Activated CD8-positive, alpha-beta memory T cell treated with anti-CD3 and anti-CD28 coated beads, Interleukin-2, amount 50 U/mL, for 48 hours (primary cell): ENCODE measurements at places on chromosomes 16 and 17.
A peak's percentile ranks its signal among the peaks of the same experiment; 100 is the strongest.

- DNase-seq, result no peak
Measured at GRCh38 chr16:26051063-26051462, 359.3 kb downstream of the HS3ST4 start.

- no peak for DNase-seq
Measured at GRCh38 chr16:88773812-88774291, 11.2 kb downstream of the PIEZO1 start.

DNA sequence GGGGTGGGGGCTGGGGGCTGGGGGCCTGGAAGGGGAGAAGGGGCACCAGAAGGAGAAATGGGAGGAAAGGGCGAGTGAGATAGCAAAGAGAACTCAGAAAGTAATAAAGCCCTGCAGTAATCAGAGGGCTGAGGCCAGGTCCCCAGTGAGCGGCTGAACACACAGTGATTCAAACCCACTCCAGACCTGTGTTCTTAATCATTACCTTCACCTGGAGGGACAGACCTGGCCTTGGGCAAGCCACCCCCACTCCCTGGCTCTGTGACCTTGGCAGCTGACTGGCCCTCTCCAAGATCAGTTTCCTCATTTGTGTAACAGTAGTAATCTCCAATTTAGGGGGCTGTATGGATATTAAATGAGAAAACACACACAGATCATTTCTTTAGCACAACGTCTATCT is 150.4 kb downstream of the WWOX start:
- no peak for DNase-seq

- no peak for DNase-seq
Measured at GRCh38 chr16:6835941-6836340, 496.7 kb upstream of the RBFOX1 start.

DNA sequence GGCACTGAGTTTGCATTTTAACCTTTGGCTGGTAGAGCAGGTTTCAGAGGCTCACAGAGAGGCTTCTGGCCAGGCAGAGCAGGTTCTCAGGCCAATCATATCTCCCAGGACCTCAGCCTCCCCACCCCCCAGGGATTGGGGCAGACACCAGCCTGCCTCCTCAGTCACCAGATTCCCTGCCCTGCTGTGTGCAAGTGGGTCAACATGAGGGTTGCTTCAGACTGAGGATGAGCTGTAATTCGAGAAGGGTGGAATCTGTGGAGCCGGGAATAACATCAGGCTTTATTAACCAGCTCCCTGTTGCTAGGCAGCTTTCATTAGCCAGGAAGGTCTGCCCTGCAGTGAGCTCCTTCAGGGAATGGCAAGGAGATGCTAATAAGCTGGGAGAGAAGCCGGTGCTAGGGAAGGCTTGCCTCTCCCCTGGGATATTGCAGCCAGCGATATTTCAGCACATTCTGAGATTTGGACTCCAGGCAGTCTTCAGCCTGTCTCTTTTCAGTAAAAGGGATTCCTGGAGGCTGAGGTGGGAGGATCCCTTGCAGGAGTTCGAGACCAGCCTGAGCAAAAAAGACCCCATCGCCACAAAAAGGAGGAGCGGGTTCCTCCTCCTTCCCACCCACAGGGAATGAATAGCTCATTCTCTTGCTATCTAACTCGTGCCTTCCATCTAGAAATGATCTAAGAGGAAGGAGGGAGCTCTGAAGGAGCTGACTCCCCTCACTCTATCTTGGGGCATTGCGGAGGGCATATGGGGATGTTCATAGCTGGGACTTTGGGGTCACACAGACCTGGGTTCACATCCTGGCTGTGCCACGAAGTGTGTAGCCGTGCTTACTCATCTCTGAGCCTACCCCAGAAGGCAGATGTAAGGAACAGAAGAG is 10.7 kb downstream of the SGSM2 start:
- no peak for DNase-seq

GRCh38 chr16:8963010-8963820 is 491 bp downstream of the USP7 start:
- DNase-seq, result no peak

GRCh38 chr16:84369938-84370627 is 1.7 kb downstream of the ATP2C2 start:
- no peak for DNase-seq

GRCh38 chr17:75707079-75707571 is 14.1 kb upstream of the ITGB4 start:
- DNase-seq, result no peak

GRCh38 chr17:72602517-72603419 is 481.9 kb downstream of the SOX9 start:
- no peak for DNase-seq

DNA sequence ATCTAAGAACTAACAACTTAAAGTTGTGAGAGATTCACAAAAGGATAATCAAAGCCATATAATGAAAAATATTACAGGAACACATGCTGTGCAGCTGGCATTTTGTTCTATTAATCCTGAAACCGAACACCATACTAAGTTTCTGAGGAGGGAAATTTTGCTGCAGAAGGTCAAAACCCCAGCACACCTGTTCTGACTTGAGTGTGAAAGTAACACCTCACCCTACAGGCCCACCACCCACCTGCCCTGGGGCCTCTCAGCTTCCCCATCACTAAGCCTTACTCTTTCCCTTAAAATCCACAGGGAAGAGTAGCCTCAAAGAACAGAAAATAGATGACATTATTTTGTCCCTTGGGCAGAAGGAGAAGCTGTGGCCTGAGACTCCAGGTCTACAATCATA is 44.8 kb downstream of the STAT5A start:
- no peak for DNase-seq

DNA sequence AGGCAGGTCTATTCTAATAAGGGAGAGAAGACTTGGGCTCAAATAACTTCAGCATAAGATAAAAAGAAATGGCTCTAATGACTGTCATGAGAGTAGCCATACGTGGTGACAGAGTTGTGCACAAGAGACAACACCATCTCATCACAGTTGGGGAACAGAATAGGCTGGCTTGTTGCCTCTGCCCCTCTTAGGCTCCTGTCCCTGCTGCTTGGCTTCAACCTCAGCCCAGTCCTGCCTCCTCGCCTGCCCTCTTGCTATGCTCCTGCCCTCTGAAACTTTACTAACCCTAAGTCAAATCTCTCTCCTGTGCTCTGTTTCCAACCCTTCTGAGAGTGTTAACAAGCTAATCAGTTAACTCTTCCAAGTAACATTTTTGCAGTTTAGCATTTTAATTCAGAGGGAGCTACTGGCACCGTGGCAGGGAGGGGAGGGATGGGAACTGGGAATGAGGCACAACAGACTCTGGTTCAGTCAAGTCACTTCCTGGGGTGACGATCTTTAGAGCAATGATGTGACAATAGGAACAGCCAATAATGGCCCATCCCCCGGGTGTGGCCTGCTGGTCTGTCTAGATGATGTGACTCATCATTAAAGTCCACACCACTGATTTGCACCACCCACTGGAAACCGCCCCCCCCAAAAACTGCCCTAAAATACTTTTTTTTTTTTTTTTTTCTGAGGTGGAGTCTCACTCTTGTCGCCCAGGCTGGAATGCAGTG is 35.5 kb downstream of the DNAH17 start:
- no peak for DNase-seq

DNA sequence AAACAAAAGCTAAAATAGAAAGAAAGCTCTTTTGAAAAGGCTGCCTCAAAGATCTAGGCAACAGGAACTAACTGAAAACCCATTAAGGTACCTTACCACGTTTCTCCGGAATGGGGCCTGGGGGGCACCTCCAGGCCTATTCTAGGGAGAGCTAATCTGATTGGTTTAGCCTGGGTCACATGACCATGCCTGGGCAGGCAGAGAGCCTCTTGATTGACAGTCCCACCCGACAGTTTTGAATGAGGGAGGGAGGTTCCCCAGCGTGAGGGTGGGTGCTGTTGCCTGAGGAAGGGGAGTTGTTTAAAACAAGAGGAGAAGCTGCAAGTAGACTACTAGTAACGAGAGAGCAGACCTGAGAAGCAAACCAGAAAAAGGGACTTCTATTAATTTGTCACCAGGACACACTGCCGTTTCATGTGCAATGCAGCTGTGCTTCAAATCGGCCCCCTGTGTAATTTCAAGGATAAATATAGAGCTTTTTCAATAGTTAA is 143.4 kb upstream of the HS3ST2 start:
- no peak for DNase-seq

- no peak for DNase-seq
Measured at GRCh38 chr17:77273397-77274085, 132.8 kb downstream of the SEC14L1 start.

GRCh38 chr16:80330150-80330549 is 210.6 kb upstream of the DYNLRB2 start:
- no peak for DNase-seq

DNA sequence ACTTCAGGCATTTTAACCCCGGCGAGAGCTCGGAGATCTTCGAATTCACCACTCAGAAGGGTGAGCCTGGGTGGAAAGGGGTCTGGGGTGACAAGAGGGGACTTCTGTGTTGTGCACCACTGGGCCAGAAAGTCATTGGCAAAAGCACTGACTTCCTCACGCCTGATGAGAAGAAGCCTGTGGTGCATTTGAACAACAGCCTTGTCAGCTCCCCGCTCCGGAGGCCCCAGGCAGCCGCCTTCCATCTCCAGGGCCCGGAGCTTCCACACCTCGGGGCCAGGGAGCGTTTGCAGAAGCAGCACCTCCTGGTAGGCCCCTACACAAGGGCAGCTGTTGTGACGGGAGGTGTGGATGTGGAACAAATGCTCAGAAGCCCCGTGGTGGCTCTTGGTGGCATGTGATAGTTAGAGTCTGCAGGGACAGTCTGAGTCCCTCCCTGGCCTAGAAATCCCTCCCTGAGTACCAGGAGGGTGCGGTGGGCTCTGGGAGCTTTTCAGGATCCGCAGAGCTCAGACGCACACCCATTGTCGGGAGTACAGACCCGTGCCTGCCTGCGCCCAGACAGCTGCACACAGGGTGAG is 9.7 kb downstream of the CACNG1 start:
- DNase-seq, result peak; percentile 26

- no peak for DNase-seq
Measured at GRCh38 chr16:9527976-9528375, 436.5 kb downstream of the HAPSTR1 start.

DNA sequence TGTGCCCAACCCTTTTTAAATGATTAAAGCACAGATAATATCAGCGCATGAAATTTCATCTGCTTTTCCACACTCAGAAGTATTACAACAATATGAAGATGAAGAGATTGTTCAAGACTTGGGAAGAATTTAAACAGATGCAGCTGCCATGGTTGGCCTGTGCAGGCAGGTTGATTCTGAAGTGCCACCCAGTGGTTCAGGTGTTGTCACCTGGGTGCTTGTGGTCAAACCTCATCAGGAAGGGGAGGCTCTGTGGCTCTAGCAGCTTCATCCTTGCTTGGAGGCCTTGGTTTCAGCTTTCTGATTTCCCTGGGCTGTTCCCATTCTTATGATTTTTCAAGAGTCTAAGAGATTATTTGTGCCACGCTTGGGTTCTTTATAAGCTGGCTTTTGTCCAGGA is 22.2 kb upstream of the CLEC18C start:
- no peak for DNase-seq

GRCh38 chr16:3099732-3100499 is 822 bp upstream of the ZSCAN10 start:
- DNase-seq, result peak; percentile 95

DNA sequence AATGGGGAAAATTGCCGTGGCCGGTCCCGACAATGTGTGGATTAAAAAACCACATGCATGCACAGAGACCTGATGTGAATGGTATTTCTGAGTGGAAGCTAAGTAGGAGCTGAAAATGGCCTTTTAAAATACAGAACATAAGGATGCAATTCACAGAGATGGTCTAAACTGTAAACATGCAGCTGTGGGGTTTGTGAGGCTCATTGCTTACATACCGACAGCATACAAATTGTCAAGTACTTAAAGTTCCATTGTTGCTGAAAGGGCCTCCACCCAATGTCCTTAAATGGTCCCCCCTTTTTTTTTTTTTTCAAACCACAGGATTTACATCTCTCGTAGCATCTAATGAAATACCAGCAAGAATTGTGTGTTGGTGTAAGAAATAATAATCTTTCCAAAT is 523.2 kb downstream of the MAF start:
- no peak for DNase-seq

- no peak for DNase-seq
Measured at GRCh38 chr17:70483624-70484023, 314.3 kb downstream of the KCNJ2 start.

GRCh38 chr16:50257876-50258275 is 8.5 kb upstream of the ADCY7 start:
- DNase-seq, result no peak

- DNase-seq, result no peak
Measured at GRCh38 chr16:88334778-88335720, 47.7 kb upstream of the ZNF469 start.

GRCh38 chr16:79484237-79484636 is 116.3 kb downstream of the MAF start:
- no peak for DNase-seq

GRCh38 chr17:44022246-44022645 is 7.5 kb upstream of the TMEM101 start:
- no peak for DNase-seq

GRCh38 chr16:1993731-1994131 is 4.0 kb downstream of the SYNGR3 start:
- DNase-seq, result peak; percentile 70

- peak; percentile 85 for DNase-seq
Measured at GRCh38 chr16:29806641-29807425, 504 bp downstream of the MAZ start.

DNA sequence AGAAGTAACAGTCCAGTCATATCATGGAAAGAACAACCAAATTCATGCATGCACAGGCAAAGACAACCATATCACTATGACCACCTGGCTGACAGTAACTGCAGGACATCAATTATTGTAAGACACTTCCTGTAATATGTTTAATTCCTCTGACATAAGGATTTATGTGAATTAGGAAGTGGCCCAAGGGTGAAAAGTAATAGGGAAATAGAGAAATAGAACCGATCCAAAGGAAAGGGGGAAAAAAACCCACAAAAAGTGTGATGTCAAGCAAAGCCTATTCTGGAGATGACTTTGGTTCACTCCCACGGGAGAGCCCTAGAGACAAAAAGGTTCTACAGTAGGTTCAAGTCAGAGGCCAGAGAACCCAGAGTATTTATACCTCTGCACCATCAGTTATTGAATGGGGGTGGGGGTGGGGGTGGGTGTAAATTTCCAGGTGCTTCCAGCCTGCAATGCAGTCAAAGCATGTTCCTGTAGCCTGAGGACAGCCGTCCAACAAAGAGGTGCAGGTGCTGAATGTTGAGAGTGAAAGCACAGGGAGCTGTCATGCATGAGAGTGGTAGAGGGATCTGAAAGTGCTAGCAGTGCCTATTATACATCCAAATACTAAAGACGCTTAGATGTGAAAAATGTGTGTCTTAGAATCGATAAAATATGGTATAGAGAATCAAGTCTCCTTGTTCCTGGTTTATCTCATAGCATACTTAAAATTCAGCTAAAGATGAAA is 95.6 kb upstream of the HLF start:
- no peak for DNase-seq
